Mammary epithelial cell (primary cell): ENCODE measurements at places on chromosomes 2 and 18. TPM values are rescaled to one million over a fixed set of nuclear protein-coding genes. Genes with fewer than 3 reads are reported as not detected.

The B3GNT7 gene
- 0.48 and 0.61 TPM in 2 replicates for total RNA-seq

The TGFA gene
- 97.7 and 126 TPM in 2 replicates for total RNA-seq

The AQP4 gene
- total RNA-seq, result not detected

The MDH1B gene
- 1.8 TPM for total RNA-seq

The GPC1 gene
- total RNA-seq, result 266 TPM

The NEUROD1 gene
- total RNA-seq, result not detected

The ACVR2A gene
- total RNA-seq, result 26.0 TPM

The TMEM37 gene
- not detected for total RNA-seq

The SLC5A7 gene
- total RNA-seq, result not detected in 2 replicates

The ICOS gene
- total RNA-seq, result not detected

The NAT8 gene
- total RNA-seq, result not detected

The C2orf15 gene
- total RNA-seq, result 2.0 TPM

The POU3F3 gene
- total RNA-seq, result not detected in 2 replicates

The PHOSPHO2 gene
- 3.4 and 3.8 TPM in 2 replicates for total RNA-seq

The BCS1L gene
- total RNA-seq, result 53.4 and 67.3 TPM in 2 replicates

The AP1S3 gene
- 32.0 TPM for total RNA-seq

The YES1 gene
- total RNA-seq, result 76.9 and 79.9 TPM in 2 replicates

The RPIA gene
- 5.8 TPM for total RNA-seq

The ROCK1 gene
- total RNA-seq, result 50.8 and 55.9 TPM in 2 replicates

The RNF181 gene
- total RNA-seq, result 109 TPM

The GLI2 gene
- under 0.01 TPM for total RNA-seq

The CCDC74A gene
- total RNA-seq, result 4.4 and 5.4 TPM in 2 replicates

The TNP1 gene
- total RNA-seq, result not detected in 2 replicates

The POMC gene
- total RNA-seq, result 0.83 TPM

The VRK2 gene
- 27.5 TPM for total RNA-seq

The ASB18 gene
- total RNA-seq, result not detected in 2 replicates

The SERPINB10 gene
- total RNA-seq, result not detected

The COLEC12 gene
- 0.50 TPM for total RNA-seq

The IL1F10 gene
- total RNA-seq, result not detected in 2 replicates

The IMPACT gene
- 38.8 TPM for total RNA-seq

The UXS1 gene
- total RNA-seq, result 65.3 TPM

The CHRND gene
- total RNA-seq, result not detected

The TRIM43 gene
- 0.24 TPM in 1 of 2 replicates, not detected in the other for total RNA-seq

The VIT gene
- 0.67 TPM for total RNA-seq

The NXPH2 gene
- not detected in 2 replicates for total RNA-seq

The TFPI gene
- not detected in 2 replicates for total RNA-seq

The HS1BP3 gene
- total RNA-seq, result 26.5 TPM

The ACADL gene
- total RNA-seq, result not detected in 2 replicates

The SLC38A11 gene
- not detected for total RNA-seq

The EMILIN1 gene
- total RNA-seq, result 1.5 TPM

The MEX3C gene
- total RNA-seq, result 102 TPM

The PROKR1 gene
- total RNA-seq, result not detected in 2 replicates

The NYAP2 gene
- total RNA-seq, result not detected

The OR6B2 gene
- total RNA-seq, result not detected in 2 replicates

The KLHL30 gene
- 0.83 TPM for total RNA-seq

The MSTN gene
- not detected in 2 replicates for total RNA-seq

The POTEJ gene
- total RNA-seq, result not detected
